ENCODE measurements at places on chromosomes 12 and 14.
A peak's percentile ranks its signal among the peaks of the same experiment; 100 is the strongest.

GRCh38 chr12:107612508-107612907 is 73.1 kb upstream of the PWP1 start:
- no peak for DNase-seq

GRCh38 chr12:52171950-52172512 is 19.8 kb downstream of the KRT80 start:
- DNase-seq: no peak

GRCh38 chr12:31736472-31736871 is 7.7 kb upstream of the AMN1 start:
- DNase-seq: peak; percentile 39

DNA sequence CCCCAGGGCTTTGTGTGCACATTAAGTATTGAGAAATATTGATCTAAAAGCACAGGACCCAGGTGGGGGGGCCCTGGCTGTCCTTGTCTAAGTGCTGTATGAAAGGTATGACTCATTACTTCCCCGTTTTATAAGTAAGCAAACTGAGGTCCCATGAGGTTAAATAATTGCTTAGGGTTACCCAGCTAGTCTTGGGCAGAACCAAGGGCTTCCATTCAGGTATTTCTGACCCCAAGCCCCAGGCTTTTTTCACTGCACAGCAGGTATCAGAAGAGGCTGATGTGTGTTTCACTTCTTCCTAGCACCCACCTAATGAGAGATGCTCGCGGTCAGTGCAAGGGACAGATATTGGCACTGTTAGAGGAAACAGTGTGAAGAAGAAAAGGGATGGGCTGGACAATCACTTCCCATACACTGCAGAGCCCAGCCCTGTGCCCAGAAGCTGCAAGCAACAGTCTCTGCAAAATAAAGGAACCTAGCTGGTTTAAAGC is 4.7 kb upstream of the TC2N start:
- DNase-seq: peak; percentile 38

DNA sequence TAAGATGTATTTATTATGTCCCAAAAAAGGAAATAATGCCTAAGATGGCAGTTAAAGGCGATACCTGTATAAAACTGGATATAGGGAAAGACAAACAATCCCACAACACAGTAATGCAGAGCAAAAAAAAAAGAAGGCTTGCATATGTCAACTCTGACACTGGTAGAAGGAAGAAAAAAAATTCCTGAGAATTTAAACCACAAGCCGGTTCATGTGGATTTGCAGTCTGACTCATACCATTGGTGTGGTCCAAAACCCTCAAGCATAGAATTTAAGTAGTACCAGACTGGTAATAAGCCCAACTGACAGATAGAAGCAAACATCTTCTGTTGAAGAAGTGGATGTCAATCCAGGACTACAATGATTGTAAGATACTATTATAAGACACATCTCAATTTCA is 7.2 kb downstream of the DNAI7 start:
- DNase-seq: no peak

GRCh38 chr12:16972923-16973770 is 367.2 kb upstream of the LMO3 start:
- DNase-seq: no peak

Data from CD8-positive, alpha-beta memory T cell (primary cell).